ENCODE measurements at places on chromosomes 1 and 21.
A peak's percentile ranks its signal among the peaks of the same experiment; 100 is the strongest.

GRCh38 chr1:111318523-111318922 lies 27.9 kb downstream of the CHIA start:
- DNase-seq, result no peak

DNA sequence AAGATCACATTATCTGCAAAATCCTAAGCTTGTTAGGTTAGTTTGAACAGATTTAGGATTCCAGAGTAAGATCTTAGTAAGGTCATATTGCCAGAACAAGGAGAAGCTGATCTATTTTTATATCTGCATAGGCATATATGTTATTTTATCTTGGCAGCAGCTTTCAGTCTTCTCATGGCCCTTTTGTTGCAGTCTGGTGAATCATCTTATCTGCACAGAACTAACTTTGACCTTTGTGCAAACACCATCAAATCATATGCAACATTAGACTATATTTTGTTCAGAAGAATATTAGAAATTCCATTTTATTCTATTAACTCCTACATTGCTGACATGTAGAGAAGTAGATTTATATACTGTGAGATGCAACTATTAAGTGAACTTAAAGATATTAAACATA lies 107.3 kb downstream of the CLEC20A start:
- no peak for DNase-seq

DNA sequence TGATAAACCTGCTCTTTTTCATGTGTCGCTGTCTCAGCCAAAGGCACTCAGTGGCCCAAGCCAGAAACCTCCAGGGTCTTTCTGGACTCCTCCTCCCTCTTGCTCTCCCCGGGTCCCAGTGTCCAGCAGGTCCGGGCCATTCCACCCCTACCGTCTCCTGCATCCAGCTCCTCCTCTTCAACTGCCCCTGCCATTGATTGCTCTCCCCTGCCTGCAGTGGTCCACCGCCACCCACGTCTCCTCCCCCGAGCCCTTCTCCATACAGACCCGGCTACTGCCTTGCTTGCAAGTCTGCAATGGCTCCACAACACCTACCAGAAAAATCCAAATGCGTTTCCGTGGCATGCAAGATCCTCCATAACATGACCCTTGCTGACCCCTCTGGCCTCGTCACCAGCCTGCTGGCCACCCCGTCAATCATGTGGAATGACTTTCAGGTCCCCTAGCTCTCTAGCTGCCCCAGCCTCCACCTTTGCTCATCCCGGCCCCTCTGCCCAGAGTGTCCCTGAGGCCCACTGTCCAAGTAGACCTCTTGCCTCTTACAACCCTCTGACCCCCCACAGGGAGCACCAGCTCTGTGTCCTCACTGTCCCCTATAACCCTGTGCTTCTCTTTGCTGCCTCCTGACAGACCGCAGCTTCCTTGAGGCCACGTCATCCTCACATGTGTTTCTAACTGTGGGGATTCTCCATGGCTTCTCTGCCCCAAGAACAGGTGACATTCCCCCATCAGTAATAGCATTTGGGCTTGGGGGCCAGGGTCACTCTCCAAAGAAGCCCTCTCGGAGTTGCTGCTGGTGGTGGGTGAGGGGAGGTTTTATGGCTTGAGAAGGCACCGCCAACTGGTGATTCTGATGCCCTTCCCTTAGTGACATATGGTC lies 15.0 kb downstream of the CACNA1S start:
- no peak for DNase-seq

DNA sequence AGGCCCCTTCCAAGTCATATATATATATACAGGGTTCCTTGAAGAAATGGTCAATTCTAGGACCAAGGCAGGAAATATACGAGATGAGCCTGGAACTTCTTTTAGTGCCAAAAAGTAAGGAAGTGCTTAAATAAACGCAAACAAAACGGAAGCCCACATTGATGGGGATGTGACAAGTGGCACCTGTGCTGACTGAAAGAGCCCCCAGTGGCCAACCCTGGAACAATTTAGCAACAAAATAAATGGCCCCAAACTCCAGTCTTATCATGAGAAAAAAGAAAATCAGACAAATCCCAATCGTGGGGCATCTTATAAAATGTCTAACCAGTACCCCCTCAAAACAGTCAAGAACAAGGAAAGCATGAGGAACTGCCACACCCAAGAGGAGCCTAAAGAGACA lies 17.7 kb downstream of the PLA2G5 start:
- DNase-seq, result no peak

GRCh38 chr1:226406401-226406881 lies 1.5 kb downstream of the PARP1 start:
- no peak for DNase-seq

- no peak for DNase-seq
Measured at GRCh38 chr1:184881941-184882913, 92.1 kb downstream of the NIBAN1 start.

GRCh38 chr1:182146286-182146685 lies 84.8 kb upstream of the ZNF648 start:
- DNase-seq, result no peak

GRCh38 chr21:14526836-14527695 lies 19.0 kb downstream of the SAMSN1 start:
- DNase-seq, result no peak

DNA sequence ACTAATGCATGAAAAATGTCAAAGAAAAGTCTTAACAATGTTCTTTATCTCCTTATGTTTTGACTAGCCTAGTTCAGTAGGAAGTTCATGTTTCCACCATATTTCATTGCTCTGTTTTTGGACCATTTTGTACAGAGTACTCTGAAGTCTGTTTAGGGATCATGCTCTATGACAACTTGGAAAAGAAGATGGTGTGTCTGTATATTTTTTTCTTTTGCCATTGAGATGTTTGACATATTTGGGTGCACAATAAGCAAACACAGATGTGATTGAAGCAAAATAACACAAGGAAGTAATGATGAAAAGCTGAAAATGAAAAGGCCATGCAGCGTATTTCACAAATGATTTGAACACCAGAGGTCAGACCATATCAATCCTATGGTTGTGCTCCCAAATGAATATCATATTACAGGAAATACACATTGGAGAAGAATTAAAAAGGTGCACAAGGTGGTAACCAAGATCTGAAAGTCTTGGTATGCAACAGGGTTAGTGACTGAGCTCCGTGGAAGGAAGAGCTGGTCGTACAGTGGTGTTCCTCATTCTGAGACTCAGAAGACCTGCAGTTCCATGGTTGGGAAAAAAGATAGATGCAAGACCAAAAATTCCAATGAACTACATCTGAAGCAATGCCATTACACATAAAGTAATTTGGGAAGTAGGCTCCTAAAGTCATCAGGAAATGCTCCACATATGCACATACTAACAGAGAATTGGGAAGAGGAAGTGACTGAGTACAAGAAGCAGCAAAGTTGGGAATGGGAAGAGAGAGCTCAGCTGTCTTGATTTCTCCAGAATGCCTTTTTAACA lies 463.5 kb downstream of the LMO4 start:
- DNase-seq, result no peak

DNA sequence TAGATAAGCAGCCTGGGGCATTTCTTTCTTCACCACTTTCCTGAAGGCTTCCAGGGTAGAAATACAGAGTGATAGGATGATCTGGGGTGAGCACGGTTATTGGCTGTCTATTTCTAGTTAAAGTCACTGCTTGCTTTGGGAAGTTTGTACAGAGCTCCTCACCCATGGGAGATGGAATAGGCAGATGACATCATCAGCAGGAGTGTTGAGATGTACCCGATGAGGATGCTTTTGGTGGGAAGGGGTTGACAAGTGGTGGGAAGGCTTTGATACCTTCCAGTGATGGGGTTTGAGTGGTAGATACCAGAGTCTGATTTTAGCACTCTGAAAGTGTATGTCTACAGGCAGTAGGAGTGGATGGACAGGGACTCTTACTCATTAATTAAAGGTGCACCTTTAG lies 112.6 kb downstream of the BRINP2 start:
- no peak for DNase-seq

DNA sequence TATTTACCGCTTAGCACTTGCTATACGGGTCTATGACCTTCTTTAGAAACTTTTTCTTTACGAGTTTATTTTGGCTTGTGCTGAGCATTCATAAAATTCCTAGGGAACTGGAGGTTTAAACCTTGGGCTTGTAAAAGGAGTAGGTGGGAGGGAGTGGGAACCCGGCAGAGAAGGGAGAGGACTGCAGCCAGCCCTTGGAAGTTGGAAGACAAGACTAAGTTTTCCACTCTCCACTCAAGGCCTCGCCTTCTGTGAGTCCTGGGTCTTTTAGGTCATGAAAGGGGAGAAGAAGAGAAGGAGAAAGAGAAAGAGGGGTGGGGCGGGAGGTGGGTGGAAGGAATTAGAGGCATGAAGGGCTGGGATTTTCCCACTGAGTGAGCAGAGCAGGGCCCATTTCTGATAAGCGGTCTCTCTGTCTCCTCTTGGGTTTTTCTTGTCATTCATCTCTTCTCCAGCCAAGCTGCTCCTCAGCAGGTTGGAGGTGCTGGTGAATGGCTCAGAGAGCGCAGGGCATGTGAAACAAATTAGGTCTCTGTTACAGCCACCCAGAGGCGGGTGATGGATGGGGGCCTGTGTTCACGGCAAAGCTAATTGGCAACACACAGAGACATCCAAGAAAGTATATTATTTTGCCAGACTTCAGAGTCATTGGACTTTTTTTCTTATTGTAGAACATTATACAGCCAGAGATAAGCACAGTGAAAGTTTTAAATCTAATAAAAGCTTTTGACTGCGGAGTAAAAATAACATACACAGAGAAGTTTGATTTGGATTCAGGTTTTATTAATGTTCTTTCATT lies 247.3 kb downstream of the FOXD2 start:
- DNase-seq, result no peak

DNA sequence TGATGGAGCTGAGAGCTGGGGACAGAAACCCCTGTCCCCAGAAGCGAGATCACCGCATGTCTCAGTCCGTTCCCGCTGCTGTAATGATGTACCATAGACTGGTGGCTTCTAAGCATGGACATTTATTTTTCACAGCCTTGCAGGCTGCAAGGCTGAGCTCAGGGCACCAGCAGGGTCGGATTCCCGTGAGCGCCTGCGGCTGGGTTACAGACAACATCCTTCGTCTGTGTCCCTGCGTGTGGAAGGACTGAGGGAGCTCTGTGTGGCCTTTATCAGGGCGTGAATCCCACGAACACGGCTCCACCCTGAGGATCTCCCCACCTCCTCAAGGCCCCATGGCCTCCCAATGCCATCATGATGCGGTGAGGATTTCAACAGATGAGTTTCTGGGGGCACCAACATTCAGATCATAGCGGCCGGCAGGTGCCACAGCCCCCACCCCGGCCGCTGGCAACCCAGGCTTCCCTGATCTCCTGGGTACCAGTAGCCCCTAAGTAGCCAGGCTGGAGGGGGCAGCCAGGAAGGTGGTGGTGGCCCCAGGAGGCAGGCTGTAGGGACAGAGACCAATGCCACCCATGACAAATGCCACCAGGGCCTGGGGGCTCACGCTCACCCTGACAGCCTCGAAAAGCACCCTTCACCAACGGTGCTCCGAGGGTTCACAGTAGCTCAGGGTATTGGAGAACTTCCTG lies 104.4 kb downstream of the CRYAA start:
- no peak for DNase-seq

GRCh38 chr21:27557356-27557755 lies 590.5 kb upstream of the ADAMTS5 start:
- DNase-seq, result no peak

- DNase-seq, result no peak
Measured at GRCh38 chr21:41600961-41601572, 93.1 kb upstream of the TMPRSS2 start.

DNA sequence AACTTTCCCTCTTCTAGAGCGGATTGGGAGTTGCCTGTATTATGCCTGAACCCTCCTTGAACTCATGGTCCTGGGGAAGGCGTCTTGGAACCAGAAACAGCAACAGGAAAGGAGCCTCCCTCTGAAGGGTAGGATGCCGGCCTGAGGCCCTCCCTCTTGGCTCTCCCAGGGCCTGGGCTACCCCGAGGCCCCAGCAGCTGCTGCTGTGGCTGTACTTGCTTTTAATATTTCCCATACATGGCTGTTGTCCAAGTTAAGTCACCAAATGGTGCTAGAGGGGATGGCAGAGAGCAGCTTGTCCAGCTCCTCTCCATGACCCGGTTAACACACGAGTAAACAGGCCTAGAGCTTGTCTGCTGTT lies 10.5 kb downstream of the CHRNB2 start:
- no peak for DNase-seq

- peak; percentile 62 for DNase-seq
Measured at GRCh38 chr1:160550572-160551034, 27.5 kb upstream of the SLAMF6 start.

- no peak for DNase-seq
Measured at GRCh38 chr1:62283986-62284385, 35.2 kb downstream of the KANK4 start.

- DNase-seq, result no peak
Measured at GRCh38 chr1:16207318-16208269, 4.9 kb downstream of the ARHGEF19 start.

DNA sequence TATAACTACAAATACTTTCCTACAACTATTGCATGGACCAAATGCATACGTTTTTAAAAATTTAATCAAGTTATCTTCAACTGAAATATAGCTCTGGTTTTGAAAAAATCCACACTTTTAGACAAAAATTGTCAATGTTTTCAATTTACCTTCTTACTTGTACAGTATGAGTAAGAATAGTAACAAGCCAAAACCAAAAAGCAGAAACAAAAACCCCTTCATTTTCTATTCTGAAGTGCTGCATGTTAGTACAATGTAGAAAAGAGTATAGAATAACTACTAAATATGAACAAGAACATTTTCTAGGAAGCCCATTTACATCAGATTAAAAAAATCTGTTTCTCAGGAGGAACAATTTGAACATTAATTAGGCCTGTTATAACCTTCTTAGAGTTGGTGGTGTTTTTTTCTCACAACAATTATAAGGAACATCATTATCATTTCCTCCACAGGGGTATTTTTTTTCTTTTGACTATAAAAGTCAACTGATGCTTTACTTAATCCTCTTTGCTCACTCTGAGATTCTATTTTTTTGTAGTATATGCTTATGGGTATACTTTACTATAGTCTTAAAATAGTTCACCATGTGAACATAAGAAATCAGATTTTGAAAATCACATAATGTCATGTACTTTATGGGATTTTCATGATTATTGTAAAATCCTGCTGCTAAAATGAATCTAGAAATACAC lies 475.4 kb downstream of the PTBP2 start:
- DNase-seq, result no peak

GRCh38 chr21:20551939-20552338 lies 446.3 kb upstream of the NCAM2 start:
- no peak for DNase-seq

GRCh38 chr21:14285147-14285761 lies 69.3 kb downstream of the RBM11 start:
- DNase-seq, result no peak
